ENCODE measurements at places on chromosomes 3 and 15.

GRCh38 chr3:31157047-31157694, 262.7 kb upstream of the GADL1 start:
- no peak for DNase-seq

DNA sequence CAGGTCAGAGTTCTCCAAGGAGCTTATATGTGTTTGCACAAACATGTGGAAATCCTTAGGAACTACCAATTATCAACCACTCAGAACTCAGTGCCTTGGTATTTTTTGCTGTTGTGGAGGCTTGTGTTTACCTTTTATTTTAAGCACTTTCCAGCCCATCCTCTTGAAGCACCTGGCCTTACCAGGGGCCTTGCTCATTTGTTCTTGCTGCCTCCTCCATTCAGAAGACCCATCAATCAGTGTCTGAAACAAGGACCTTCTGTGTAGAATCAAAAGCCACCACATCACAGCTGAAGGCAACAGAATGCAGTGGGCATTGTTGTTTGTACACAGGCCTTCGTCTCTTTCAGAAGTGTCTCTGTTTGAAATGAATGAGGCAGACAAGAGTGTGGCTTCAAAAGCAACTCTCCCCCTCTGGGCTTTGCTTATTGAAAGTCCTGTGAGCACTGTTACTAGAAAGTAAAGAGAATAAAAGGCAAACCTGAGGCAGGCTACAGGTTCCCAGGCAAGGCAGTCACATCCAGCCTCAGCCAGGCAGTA, 24.5 kb upstream of the LIPC start:
- no peak for DNase-seq

- no peak for DNase-seq
Observed at GRCh38 chr3:3753416-3753815, 45.8 kb upstream of the LRRN1 start.

DNA sequence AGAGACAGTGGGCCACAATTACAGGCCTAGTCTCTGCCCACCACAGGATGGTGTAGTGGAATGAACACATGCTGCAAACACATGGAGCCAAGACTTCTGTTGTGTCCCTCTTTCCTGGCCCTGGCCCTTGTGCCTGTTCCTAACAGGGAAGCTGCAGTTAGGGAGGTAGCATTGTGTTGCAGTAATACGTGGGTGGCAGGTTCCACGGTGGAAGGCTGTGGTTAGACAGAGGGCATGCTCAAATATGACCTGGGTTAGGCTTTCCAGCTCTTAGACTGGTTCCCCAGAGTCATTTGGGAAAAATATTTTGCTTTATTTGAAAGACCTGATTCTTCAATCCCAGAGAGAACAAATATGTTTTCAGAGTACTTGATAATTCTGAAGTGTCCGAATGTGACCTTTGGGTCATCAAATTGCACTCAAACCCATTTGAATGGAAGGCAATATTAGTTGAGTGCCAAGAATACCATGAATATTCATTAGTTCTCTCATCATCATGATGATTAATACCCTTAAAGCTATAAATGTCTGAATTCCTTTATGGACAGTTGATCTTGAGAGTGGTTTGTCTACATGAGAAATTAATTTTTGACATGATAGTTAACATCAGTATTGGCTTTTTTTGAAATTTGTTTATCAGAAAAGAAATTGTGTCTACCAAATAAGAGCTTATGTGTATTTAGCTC, 28.5 kb downstream of the PLAAT1 start:
- no peak for DNase-seq

DNA sequence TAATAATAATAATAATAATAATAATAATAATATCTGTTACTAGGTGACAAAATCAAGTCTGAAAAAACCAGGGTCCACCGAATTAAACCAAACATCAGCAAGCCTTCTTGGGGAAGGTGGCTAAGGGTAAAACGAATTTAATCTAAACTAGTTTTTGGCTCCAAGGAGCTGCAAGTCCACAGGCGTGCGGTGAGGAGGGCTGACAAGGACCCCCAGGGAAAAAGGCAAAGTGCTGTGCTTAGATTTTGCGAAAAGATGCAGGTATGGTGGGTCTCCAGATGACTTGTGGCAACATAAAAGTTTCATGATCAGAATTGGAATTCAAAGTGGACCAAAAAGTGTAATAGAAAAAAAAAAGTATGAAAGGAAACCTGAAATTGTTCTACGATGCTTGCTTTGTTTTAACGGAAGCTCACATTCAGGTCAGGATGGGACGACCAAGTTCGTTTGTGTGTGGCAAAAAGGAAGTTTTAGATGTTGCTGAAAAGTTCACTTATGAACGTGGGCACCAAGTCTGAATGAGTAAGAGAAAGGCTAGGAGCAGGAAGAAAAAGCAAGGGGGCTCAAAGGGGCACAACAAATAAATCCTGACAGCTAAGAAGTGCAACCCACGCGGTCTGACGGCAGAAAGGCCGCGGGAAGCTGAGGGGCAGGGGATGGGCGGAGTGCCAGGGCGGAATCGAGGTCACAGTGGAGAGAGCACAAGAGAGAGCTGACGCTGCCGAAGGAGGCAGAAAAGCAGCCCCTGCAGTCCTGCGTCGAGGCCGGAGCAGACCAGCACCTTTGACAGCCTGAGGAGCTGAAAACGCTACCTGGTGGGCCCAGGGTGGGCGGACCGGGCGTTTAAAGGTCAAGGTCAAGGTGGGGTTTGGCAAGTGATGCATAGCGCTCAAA, 1.1 kb downstream of the WDR82 start:
- DNase-seq, result peak; percentile 77

DNA sequence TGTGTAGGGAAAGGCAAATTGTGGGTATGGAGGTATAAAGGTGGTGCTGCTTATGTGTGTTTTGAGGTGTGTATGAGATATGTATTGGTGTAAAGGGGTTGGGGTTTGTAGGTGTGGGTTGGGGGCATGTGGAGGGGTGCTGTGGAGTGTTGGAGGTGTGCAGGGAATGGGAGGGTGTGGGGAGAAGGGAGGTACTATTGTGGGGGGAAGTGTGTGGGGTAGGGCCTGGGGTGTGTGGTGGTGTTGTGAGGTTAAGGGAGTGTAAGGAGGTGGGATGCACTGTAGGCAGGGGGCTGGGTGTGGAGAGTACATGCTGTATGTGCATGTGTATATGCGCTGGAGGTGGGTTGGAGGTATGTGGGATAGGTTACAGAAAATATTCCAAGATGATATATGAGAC, 15.7 kb downstream of the CCDC12 start:
- DNase-seq, result no peak

DNA sequence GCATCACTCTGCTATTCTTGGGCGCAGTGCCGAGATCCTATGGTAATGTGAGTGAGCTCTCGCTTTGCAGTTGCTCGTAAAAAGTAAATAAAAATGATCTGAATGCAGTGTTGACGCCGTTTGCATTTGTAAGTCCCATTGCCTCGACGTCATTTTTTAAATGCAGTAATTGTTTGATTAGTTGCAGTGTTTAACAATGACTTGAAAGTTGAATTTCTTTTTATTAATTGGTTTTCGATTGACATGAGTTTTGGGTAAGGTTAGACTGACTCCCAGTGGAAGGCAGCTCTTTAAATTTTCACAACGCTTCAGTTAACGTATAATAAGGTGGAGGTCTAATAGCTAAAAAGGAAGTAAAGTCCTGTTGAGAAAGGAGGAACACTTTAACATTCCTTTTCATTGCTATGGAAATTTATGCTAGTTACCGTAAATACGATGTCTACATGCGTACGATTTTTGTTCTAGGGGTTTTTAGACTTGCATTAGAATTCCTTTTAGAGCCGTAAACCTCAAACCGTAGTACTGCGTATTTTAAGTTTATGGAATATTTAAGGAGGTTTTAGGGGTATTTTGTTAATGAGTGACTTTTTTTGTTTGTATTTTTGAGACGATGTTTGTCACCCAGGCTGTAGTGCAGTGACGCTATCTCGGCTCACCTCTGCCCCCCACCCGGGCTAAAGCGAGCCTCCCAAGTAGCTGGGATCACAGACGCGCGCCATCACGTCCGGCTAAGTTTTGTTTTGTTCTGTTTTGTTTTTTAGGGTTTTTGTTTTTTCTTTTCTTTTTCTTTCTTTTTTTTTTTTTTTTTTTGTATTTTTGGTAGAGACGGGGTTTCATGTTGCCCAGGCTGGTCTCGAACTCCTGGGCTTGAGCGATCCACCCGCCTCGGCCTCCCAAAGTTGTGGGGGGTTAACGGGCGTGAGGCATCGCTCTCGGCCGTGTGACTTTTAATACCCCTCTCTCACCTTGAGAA, 1.4 kb downstream of the MORF4L1 start:
- peak; percentile 19 for DNase-seq
